ENCODE measurements at places on chromosomes 4 and X.
A peak's percentile ranks its signal among the peaks of the same experiment; 100 is the strongest.

DNA sequence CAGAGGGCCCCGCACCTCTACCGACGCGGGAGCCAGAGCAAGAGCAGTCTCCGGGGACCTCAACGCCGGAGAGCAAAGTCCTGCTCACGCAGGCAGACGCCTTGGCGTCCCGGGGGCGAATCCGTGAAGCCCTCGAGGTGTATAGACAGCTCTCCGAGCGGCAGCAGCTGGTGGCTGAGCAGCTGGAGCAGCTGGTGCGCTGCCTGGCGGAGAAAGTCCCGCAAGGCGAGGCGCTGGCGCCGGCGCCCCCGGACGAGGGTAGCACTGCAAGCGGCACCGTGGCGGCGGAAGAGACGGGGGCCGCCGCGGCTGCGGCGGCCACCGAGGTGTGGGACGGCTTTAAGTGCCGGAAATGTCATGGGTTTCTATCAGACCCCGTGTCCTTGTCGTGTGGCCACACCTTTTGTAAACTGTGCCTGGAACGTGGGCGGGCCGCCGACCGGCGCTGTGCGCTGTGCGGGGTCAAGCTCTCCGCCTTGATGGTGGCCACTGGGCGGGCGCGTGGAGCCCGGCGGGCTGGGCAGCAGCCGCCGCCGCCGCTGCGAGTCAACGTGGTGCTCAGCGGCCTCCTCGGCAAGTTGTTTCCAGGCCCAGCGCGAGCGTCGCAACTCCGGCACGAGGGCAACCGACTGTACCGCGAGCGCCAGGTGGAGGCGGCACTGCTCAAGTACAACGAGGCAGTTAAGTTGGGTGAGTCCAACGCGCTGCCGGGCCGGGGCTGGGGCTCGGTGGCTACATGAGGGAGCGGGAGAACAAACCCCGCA, 672 bp downstream of the LONRF3 start:
- DNase-seq: peak; percentile 29

DNA sequence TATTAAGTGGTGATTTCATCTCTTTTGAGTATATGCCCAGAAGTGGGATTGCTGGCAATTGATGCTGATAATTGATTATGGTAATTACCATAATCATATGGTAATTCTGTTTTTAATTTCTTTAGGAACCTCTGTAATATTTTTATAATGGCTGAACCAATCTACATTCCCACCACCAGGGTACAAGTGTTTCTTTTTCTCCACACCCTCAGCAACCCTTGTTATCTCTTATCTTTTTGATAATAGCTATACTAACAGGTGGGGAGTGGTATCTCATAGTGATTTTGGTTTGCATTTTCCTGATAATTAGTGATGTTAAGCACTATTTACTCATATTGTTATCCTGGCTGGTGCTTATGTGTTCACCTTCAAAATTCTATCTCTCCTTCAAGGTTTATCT, 212.6 kb downstream of the FMR1NB start:
- no peak for DNase-seq

GRCh38 chr4:145679991-145680455, at the start of gene C4orf51:
Gene C4orf51 (plus strand): TSS chr4:145680146. CDS start chr4:145680204, 58 bp downstream.
- DNase-seq: peak; percentile 5

DNA sequence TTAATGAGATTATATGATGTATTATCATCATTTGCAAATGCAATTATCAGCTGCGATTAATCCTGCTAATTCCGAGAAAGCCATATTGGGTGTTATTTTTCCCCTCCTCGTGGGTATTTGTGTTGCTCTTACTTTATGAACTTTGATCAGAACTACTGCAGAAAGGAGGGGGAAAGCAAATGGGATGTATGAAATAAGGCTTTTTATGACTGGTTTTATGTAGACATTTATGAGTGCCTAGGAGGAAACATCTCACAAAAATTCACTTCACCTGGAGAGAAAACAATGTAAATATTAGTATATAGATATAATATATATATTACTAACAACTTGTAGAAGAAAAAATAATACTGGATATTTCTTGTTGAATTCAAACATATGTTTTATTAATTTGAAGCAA, 214.4 kb downstream of the TEX13A start:
- no peak for DNase-seq

- DNase-seq: no peak
Measured at GRCh38 chr4:38534344-38535045, 129.5 kb upstream of the KLF3 start.

DNA sequence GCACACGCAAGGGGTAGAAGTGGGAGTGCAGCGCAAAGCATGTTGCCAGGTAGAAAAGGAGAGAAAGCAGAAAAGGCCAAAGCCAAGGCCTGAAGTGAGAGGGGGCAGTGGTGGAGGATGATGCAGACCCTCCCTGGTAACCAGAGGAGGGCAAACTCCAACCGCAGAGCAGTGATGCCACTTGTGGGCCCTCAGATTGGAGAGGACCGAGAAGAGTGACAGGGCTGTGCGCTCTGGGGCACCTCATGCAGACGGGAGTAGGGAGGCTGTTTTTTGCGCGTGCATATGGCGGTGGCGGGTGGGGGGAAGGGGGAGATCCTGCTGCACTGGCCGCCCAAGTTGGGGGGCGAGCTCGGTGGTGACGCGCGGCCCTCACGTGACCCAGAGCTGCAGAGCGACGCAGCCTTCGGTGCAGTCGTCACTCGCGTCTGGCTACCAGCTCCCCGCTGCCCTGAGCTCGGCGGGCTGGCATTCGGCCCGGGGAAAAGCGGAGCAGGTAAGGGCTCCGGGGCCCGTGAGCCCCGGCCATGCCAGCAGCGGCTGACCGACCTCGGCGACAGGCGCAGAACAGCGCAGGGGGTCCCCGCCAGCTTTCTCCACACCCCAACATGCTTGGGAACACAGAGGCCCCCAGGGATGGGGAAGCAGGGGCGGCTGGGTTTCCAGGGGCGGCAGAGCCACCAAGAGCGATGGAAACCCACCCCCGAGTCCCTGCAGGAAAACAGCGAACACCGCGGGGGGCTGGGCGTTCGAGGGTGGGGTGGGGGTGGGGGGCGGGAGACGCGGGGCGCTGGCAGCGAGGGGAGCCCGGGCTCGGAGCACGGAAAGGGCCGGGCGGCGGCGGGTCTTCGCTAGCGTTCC, at the start of gene BEX3:
BEX3 (plus strand) TSS at position 421 of the 861 bp plus-strand sequence. CDS start 984 bp downstream, outside the sequence.
- peak; percentile 69 for DNase-seq

DNA sequence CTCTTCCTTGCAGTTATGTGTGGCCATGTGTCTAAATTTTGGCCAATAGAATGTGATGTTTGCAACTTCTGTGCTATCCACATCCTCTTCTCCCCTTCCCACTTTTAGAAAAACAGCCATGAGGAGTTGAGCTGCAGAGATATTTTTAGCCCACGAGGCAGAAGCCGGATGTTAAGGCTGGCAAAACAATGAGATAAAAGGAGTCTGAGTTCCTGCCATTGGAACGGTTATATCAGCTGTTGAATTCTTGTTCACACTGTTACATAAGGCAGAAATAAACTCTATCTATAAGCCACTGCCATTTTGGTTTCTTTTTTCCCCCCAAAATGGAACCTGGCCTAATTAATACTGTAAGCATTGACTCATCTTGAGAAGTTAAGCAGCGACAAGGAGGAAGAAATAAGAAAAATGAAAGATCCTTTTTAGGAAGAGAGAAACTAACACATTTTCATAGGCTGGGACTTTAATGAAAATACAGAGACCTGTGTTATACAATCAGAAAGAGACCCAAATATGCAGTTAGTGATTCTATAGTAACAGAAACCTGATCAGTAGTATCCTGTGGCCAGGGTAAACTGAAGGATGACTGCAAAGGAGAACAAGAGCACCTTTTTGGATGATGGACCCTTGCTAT, 200.5 kb downstream of the INPP4B start:
- DNase-seq: no peak

DNA sequence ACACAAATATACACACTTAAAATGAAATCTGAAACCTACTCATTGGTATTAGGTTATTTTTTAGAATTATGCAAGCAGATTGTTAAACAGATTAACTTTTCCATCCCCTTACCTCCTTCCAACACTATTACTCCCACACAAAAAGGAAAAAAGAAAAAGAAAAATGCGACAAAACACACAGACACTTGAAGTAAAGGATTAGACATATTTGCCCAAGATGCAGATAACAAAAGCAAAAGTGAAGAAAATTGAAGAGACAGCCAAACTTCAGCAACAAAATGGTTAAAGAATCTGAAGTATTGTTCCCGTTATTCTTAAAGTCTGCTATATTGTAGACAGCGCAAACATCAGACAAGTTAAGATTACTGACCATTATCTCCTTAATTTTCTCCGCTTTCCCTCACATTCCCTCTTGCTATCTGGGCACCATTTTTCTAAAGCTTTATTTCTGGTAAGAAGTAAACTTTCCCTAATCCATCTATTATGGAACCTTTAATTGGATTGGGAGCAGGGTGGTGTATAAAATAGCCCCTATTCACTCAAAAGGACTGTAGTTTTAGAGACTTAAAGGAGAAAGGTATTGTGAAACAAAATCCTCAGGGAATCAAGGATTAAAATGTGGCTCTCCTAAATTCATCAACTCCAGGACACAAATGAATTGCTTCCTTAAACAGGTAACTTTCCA, 34.7 kb upstream of the MAB21L2 start:
- DNase-seq: no peak

GRCh38 chr4:136400829-136401228, 1131.5 kb downstream of the PCDH18 start:
- DNase-seq: no peak

DNA sequence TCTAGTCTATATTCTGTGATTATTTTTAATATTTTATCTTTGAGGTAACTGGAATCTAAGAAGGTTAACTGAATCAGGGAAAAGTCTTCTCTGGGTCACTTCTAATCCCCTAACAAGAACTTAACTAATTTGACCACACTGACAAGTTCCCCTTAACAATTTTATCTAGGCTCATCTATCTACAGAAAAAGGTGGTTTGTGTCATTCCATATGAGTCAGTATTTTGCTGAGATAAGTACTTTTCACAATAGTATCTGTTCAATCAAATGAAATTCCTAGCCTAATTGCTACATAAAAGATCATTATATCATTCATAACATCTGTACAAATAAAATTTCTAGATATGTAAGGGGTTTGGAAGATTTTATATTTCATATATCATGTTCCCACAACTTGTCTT, 45.6 kb downstream of the COL25A1 start:
- DNase-seq: no peak

DNA sequence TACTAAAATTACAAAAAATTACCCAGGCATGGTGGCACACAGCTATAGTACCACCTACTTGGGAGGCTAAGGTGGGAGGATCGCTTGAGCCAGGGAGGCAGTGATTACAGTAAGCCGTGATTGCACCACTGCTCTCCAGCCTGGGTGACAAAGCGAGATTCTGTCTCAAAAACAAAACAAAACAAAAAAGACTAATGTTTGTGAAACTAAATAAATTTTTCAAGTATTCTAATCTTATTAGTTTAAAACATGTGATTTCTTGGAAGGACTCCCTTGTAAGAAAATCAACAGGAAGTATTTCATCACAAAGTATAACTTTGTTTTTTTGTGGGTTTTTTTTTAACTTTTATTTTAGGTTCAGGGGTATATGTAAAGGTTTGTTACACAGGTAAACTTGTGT, 89.6 kb downstream of the EGF start:
- no peak for DNase-seq

DNA sequence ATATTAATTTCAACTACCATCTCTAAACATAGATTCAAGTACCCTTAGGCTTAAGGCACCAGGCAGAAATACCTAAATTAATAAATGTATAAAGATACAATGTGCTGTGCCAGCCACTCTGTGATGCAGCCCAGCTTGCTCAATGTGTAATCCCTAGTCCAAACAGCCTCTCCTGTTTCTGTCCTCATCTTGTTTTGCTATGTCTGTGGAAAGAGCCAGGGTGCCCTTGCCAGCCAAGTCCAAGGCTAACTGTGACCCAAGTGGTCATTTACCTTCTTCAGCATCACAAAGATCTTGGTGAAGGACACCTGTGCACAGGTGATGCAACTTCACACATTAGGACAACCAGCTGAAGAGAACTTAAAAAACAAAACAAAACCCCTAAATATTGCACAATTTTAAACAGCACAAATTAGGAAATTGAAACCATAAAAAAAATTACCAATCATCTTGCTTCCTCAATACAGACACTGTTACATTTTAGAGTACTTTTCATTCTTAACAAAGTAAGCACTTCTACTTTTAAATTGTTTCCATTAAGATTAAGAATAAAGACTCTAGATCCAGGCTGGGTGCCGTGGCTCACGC, 89.6 kb downstream of the C4orf51 start:
- no peak for DNase-seq

GRCh38 chrX:115410731-115411428, 121.4 kb downstream of the LUZP4 start:
- no peak for DNase-seq

- DNase-seq: no peak
Measured at GRCh38 chr4:5791654-5792053, 80.7 kb downstream of the EVC start.

DNA sequence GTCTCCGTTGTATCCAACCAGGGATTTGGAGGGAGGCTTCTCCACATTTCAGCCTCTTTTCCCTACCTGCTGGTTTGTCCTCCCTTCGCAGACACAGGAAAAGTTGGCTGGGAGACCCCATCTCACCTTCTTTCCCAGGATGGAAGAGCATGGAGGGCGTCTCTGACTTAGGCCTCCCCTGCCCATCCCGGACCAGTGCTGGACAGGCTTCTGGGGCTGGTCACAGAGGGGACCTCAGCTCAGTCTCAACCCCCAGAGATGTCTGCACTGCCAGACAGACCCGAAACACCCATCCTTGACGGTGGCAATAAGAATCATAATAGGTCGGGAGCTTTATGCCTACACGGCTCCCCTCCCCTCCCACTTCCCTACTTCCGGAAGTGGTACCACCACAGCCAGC, 1.6 kb downstream of the WFS1 start:
- no peak for DNase-seq

DNA sequence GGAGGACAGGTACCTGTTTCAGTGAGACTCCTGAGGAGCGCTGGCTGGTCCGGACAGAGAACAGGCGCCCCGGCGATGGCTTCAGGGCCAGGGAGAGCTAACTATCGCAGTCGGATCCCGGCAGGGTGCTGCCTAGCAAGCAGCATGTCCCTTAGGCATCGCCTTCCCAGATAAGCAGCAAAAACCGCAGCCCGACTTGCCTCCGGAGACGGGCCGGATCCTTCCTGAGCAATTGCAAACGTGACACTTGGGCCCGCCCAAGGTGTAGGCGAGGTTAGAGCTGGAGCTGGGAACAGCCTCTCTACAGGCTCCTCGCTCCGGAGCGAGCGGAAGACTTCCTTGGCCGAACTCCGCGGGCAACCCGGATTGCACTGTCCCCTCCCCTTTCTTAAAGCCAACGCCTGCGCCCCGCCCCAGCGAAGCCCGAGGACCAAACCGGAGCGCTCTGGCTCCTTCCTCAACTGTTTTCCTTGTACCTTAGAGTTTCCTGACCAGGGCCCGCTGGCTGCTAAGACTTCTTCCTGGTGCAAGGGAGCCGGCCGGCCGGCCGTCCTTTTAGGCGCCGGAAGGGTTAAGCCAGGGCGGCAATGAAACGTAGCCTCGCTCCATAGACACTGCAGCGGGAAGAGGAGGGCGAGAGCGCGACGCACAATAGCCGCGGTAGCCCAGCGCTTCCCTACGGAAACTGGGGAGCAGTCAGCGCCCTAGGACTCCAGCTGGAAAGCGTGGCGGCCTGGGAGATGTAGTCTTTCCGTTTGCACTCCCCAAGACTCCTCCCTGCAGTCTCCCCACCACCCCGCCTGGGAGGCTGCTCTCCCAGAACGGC, at the start of gene OPHN1:
OPHN1 (minus strand) TSS at position 341 of the 826 bp plus-strand sequence. CDS start 475 bp downstream, outside the sequence.
- DNase-seq: peak; percentile 80

Measured in MG63 (cell line).